NT2/D1 (cell line): ENCODE measurements at places on chromosomes 1 and 21.

DNA sequence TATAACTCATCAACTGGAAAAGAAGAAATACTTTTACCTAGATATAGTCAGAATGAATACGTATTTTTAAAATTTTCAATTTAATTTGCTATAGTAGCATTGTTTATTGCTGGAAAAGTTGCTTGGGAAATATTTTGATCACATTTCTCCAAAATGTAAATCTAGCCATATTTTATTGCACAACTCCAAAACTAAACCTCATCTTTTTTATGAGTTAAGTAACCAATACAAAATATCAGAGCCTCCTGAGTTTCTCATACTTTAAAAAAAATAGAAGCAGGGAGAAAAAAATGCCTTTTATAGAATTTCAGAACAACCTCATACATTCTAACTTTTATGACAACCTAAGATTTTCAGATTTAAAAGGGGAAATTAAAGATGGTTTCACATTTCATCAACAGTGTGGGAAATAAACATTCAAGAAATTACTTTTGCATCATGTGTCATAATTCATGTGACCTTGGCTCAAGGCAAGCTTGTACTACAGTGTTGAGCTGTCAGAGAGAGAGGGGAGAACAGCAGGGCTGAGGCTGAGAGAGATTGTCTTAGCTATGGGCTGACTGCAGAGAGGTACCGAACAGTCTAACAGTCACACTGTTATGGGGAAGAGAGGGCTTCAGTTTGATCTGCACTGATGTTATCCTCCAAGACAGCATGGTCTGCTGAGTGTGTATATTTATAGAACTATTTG, 519.0 kb downstream of the LTN1 start:
- DNase-seq, result no peak

DNA sequence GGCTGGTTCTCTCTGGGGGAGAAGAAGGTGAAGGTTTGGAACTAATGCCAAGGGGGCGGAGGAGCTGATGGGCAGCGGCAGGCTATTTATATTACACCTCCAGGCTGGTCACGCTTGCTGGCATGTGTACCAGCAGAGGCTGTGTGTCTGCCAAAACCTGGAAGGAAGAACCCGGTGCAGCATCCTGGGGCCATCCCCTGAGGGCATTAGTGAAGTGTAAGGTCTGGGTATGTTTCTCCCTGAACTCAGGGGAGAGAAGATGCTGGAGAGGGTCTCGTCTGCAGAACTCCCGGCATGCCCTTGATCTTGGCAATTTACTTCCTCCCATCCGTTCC, 5.3 kb downstream of the DISP3 start:
- DNase-seq, result no peak

- no peak for DNase-seq
These were observed 141.2 kb upstream of the ST6GALNAC5 start for GRCh38 chr1:76725864-76726619.

DNA sequence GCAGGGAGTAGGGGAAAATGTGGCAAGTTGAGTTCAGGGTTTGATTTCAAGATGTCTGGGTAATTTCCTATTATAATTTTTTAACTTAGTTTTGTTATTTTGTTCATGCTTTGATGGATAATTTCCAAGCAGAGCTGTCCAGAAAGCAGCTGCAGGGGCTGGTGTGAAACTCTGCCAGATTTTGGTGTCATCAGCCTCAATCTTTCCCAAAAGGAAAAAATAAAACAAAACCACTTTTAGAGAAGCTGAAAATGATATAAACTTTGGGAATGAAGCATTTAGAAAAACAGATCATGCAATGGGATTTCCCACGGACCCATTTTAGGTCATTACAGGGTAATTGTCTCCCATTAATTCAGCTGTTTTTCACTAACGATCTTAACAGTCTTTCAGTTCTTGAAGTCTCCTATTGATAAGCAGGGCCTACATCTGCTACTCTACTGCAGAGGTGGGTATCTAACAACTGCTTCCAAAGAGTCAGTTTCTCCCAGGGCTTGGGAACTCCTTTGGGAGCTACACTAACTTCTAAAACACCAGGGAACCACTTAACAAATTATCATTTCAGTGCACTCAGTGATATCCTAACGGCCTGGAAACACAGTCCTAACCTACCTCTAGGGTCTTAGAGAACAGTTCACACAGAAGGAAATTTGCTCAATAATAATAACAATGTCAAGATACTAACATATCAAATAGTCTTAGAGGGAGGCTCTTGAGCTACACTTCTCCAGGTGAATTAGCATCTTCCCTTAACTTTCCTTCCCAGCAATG, 12.3 kb downstream of the ZNF436 start:
- no peak for DNase-seq

DNA sequence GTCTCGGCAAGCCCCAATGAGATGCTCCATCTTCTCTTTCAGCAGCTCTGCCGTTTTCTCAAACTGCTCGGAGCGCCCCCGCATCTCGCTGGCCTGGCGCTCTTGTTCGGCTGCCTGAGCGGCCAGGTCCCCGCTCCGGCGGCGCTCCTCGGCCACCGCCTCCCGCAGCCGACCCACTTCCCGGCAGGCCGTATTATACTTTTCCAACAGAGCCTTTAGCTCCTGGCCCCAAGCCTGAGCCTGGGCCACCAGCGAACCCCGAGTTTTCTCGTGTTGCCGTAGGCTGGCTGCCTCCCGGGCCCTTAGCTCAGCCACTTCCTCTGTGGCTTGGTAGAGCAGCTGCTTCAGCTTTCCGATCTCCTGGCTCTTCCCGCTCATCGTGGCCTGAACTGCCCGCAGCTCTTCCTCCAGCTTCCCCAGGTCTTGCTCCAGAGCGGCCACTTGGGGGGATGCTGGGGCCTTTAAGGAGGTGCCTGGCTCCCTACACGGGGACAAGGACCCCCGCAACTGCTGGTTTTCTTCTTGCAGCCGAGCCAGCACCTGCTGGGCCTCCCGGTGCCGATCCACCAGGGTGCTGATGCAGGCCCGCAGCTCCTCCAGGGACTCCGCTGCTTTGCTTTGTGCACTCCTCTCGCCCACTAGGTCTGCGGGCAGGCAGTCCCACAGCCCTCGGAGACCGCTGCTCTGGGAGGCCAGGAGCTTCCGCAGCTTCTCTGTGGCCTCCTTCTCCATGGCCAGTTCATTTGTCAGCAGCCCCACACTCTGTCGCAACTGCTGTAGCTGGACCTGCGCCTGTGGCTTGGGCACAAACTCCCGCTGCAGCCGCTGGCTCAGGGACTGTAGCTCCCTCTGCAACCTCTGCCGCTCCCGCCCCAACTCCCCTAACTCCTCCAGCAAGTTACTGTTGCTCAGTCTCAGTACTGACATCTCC, 13.4 kb upstream of the PIAS3 start:
- DNase-seq, result no peak

- DNase-seq, result no peak
These were observed 20.1 kb downstream of the ADCY10 start for GRCh38 chr1:167893798-167894197.

DNA sequence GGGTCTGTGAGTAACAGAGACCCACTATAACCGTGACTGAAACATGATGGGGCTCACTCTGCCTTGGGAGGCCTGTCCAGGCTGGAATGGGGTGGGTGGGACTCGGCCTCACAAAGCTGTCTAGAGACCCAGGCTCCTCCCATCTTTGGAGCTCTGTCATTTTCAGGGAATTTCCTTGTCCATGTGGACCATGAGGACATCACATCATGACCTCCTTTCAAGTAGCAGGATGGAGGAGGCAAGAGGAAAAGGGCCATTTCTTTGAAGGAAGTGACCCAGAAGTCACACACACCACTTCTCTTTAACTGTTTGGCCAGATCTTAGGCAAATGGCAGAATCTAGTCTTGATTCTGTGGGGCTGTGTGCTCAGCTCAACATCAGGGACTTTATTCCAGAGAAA, 79.9 kb downstream of the CNIH3 start:
- no peak for DNase-seq

GRCh38 chr1:232123775-232124659, 497.4 kb downstream of the DISC1 start:
- DNase-seq, result no peak

DNA sequence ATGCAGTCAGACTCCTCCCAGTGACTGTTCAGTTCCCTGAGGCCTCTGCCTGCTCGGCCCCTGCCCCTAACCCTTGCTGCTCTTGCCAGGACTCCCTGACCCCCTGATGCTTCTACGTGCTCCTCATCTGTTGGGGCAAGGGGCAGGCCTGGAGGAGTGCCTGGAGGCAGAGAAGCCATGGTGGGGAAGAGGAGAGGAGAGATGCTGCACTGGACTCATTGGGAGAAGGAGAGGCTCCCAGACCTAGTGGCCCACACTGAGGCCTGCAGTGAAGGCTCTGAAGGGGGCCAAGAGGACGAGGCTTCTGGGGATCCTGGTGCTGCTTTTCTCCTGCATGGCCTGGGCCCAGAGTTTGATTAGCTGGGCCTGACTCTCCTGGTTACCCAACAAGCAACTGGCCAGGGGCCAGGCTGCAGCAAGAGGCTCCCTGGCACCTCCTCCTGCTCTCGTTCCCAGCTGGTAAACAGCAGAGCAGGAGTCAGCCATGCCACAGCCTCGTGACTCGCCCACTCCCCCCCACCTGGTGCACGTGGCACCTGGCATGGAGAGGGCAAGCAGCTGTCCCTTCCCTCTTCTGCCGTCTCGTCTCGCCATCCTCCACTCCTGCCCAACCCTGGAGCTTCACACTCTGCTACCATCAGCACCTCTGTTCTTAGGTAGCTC, 847 bp upstream of the RORC start:
- DNase-seq, result no peak

- DNase-seq, result no peak
These were observed 16.2 kb downstream of the SSX2IP start for GRCh38 chr1:84674021-84674420.

DNA sequence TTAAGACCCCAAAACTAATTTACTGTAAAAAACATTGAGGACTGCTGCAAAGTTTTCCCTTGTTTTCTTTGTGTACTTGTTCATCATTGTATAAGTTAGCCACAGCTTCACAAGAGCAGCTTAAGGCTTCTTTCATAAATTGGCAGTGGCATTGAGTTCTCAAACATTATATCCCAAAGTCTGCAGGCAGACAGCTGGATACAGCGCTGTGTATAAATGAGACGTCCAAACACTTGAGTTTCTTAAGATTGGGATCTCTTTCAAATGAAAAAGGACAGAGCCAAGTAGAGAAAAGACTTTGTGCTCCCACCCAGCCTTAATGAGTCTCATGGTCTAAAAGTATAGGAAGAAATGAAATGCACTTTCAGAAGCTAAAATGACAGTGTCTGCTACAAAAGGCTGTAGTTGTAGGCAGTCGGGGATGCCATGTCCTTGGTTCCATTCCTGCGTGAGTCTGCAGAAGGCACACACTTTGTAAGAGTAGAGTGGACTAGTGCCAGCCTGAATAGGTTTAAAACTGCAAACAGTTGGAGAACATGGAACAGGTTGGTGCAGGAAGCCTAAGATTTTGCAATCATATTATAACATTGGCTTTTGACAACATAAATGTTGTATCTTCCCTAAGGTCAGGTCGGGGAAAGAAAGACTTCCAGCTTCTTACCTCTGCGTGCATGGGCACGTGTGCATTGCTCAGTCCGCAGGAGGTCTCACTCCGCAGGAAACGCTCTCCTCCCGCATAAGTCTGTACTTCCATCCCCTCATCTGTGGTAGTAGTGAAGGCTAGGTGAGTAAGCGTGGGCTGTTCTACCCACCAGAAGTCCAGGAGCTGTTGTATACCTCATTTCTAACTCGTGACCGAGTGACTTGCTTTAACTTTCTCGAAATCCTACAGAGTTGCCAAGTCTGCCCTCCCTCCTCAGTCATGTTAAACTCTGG, 94.4 kb downstream of the CD247 start:
- DNase-seq, result no peak

DNA sequence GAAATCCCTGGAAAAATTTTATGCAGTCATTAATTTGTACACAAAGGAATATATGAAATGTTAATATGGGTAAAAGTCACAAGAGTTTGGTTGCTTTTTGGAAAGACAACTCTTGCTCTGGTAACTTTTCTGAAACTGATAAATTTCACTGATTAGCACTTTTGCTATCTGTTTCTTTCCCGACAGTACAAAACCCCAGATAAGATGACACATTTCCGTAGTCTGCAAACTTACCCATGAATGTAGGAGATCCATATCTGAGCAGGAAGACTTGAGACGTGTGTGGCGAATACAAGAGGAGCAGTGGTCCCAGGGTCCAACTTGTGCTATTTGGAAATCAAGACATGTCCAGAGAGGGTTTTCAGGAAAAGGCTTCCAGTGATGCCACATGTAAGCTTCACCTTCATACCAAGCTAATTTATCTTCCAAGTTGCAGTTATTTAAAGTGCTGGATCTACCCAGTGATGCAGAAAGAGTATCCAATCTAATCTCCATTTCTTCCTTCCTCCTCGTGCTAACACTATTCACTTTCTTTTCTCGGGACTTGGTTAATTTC, 35.9 kb upstream of the SAMSN1 start:
- DNase-seq, result no peak

- DNase-seq, result no peak
These were observed 575.0 kb upstream of the CHRM3 start for GRCh38 chr1:238811211-238811879.

- no peak for DNase-seq
These were observed 8.0 kb upstream of the YBX1 start for GRCh38 chr1:42674214-42674613.

DNA sequence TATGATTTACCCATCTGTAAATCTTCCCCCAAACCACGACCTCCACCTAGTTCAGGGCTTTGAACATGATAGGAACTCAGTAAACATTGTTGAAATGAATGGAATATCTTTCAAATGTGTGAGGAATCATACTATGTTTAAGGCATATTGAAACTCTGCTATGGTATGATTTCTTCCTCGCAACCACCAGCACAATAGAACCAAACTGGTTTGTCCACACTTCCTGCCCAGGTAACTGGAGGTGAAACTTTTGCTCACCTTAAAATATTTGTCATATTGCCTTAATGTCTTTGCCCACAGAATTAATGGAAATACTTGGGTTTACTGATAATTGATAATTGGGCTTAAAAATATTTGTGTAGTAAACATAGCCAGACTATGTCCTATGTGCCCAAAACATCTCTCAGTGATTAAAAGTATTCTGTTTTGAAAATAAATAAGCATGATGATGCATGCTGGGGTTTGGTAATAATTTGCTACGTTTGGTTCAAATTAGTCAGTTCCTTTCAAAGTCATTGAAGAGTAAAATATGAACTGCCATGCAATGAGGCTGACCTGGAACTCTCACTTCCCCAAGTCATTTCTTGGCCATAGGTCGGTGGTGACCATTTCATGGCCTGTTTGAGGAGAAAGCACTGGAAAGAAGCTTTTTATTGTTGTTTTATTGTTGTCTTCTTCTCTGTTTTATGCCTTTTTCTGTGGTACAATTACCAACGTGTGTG, 73.3 kb downstream of the TNFSF18 start:
- no peak for DNase-seq

DNA sequence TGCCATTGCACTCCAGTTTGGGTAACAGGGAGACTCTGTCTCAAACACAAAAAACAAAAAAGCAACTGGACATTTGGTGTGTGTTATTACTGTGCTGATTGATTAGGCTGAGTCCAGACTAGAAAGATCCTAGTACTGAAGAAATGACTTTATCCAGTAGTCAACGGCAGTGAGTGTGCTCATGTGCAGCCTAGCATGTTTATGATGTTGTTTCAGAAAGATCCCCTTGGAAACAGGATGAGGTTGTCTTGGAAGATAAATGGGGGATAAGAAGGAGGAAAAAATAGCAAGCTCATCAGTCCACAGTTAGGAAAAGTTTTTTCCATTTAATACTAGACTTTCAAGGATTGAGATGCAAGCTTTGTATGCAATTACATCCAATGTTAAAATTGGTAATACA, 14.3 kb downstream of the RUSC1 start:
- DNase-seq, result no peak
